ENCODE measurements at places on chromosomes 3 and 15.

GRCh38 chr3:97481416-97481815 is 283.1 kb upstream of the ARL6 start:
- DNase-seq, result no peak

- no peak for DNase-seq
Observed at GRCh38 chr3:134847349-134847748, 52.3 kb downstream of the EPHB1 start.

- DNase-seq, result no peak
Observed at GRCh38 chr3:69409831-69410230, 23.9 kb upstream of the FRMD4B start.

DNA sequence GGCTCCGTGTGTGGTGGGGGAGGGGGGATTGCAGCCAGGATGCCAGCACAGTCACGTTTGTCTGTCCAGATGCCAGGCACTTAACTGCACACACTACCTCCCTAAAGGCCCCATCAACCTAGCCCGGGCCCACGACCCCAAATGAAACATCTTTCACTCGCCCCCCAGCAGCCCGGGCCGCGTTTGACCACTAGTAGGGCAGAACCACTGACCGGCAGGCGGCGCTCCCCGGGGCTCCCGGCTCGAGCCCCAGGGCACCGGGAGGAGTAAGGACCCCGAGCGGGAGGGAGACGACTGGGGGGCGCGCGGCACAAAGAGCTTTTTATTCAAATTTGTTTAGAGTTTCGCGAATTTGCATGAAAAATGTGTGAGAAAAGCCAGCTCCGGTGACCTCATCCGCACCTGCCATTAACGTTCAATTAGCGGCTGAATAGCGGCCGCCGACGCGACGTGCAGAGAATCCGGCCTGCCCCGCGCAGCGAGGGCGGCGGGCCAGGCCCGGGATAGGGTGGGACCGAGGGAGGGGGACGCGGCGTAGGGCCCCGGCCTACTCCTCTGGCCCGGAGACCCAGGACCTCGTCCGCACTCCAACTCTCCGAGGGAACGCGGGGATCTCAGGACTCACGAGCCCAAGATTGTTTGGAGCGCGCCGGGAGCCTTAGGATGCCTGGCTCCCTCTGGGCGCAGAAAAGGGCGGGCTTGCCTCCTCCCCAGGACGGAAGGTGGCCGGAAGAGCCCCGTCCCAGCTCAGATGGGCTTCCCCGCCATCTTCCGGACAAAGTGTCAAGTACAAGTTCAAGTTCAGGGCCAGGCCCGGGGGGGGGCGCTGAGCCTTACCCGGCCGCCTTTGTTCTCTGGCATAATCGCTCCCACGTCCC is 64.9 kb upstream of the POLG start:
- DNase-seq, result peak; percentile 79

- no peak for DNase-seq
Observed at GRCh38 chr3:37210230-37210629, 35.8 kb upstream of the LRRFIP2 start.

- DNase-seq, result no peak
Observed at GRCh38 chr3:84891851-84892250, 66.9 kb upstream of the CADM2 start.

DNA sequence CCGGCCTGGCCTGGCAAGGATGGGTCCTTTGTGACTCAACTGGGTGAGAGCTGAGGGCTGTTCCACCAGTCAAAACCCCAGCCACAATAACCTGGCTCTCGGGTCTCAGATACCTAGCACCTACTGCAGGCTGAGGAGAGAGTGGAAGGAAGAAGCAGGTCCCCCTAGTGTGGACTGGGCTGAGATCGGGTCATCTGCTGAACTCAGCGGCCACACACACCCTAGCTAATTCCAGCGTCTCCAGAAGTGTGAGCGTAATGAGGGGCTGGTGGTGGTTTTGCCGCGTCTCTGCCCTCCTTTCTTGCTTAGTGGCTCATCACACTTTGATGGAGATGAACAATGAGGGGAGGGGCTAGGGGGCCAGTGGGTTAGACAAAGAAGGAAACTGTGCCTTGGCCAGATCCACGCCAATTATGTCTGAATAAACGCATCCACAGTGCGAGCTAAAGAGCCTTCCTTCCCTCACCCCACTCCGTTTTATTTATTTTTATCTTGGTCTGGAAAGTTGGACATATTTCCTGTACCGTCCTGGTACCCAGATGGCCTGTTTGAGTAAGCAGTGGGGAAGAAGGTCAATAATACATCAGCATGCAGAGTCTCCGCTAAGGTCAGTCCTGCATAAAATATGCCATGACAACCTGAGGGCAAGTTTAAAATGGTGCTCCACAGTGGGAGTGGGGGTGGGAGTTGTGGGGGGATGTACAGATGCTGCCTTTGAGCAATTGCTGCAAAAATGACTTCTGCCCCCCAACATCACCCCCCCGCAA is 370.0 kb downstream of the WDR72 start:
- no peak for DNase-seq

GRCh38 chr3:127783642-127784160 is 38.6 kb downstream of the MGLL start:
- no peak for DNase-seq

- no peak for DNase-seq
Observed at GRCh38 chr15:70318594-70319465, 221.1 kb upstream of the TLE3 start.

DNA sequence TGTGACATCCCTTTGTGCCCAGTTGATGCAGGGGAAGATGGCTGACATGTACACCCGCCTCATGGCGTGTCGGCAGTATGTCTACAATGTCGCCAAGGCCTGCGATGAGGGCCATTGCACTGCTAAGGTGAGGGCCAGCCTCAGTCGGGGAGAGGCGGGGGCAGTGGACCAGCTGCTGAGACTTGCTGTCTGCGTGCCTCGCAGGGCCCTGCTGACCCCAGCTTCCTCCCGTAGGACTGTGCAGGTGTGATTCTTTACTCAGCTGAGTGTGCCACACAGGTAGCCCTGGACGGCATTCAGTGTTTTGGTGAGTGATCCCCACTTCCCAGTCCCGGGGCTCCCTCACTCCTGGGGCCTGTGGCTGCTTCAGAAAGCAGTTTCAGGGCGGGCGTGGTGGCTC is 10.5 kb downstream of the IVD start:
- DNase-seq, result no peak
